NCI-H1930 (cell line): ENCODE measurements at places on chromosomes 12 and 14.

- no peak for DNase-seq
These were observed 39.1 kb downstream of the SLC8A3 start for GRCh38 chr14:70149596-70150165.

DNA sequence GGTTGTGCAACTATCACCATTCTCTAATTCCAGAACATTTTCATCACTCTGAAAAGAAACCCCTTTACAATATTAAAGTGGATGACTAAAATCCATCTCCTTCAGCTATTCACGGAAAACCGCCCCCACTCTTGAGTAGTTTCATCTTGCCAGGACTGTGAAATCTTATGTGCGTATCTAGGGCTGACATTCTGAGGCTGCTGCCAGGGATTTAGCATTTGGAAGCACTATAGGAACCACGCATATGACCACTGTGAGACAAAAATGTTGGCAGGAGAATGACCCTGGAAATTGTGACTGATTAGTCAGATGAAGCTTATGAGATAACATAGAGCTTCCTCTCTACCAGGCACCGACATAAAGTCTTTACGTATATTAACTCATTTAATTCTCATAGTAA, 305.2 kb upstream of the PDE3A start:
- no peak for DNase-seq

DNA sequence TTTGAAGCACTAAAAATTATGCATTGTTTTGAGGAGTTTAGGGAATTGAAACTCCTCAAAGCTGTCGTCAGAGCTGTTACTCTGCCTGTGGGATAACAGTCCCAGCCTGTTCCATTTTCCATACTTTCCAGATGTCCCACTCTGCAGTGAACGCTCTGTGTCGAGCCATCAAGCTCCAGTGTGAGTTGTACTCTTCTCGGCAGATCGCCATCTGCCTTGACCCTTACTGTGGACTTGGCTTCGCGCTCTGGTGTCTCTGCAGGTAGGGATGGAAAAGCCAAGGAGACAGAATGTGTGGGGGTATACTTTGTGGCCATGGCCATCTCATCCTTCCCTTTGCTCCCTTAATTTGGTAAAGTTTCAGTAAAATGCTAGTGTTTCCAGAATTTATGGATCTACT, 35.5 kb upstream of the ATF1 start:
- no peak for DNase-seq

DNA sequence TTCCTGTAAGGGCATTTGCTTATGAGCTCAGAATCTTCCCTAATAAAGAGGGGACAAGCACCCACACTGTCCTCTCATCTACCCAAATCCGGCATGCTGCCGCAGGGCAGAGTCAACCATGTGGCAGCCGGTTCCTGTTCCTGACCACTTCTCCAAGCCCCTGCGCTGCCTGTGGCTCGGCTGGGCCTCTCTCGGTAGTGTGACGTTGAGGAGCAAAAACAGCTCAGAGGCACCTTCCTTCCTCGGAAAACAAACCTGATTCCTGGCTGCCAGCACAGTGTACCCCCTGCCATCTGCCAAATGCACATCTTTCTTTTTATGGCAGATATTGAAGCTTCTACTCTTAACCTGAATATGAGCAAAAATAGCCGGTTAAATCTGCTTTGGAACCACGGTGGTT, 50.5 kb downstream of the CFAP251 start:
- DNase-seq: no peak

GRCh38 chr12:89621521-89621920, 87.1 kb downstream of the ATP2B1 start:
- DNase-seq: no peak

GRCh38 chr14:106207316-106207715, 680.9 kb downstream of the TMEM121 start:
- DNase-seq: no peak

DNA sequence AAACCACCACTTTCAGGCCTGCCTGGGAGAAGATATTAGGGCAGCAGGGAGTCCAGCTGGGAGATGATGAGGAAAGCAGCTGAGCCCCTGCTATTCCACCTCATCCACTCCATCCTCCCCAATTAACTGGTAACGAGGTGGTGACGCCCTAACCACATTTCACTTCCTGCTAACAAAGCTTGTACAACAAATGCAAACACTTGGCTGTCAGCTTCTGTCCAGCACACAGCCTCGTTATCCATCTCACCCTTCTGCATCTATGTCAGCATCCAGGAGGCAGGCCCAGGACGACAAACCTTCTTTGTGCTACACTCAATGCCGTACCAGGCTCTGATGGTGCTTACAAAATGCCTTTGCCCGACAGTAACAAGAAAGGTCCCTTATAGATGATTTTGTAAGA, 225.4 kb downstream of the APAF1 start:
- DNase-seq: no peak

DNA sequence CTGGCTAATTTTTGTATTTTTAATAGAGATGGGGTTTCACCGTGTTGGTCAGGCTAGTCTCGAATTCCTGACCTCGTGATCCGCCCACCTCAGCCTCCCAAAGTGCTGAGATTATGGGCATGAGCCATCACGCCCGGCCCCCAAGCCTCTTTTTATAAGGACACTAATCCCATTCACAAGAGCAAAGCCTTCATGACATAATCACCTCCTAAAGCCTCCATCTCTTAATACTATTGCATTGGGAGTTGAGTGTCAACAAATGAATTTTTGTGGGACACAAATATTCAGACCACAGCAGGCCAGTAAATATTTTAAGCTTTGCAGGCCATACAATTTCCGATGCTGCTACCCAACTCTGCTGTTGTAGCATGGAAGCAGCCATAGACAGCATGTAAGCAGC, 10.9 kb downstream of the RNF212B start:
- no peak for DNase-seq

DNA sequence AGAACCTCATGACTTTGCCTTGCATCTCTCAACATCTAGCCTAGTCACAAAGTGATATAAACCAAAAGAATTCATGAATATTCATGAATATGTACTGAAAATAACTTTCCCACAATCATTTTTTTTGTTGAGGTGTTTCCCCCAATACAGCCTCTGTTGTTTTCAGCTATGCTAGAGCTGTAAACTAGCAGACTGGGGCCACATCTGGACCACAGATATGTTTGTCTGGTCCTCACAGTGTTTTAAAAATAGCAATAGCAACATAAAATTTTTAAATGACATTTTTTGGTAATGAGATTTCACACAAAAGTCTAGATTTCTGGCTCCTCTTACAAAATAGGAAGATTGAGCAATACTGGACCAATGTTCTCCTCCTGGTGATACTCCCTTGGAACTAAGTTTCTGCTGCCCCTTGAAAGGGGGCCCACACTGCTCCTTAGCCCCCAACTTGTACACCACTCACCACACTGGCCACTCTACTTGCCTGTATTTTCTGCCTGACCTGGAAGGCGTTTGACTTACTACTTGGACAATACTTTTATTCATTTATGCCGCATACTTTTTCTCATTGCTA, 81.2 kb downstream of the BMP4 start:
- DNase-seq: no peak

DNA sequence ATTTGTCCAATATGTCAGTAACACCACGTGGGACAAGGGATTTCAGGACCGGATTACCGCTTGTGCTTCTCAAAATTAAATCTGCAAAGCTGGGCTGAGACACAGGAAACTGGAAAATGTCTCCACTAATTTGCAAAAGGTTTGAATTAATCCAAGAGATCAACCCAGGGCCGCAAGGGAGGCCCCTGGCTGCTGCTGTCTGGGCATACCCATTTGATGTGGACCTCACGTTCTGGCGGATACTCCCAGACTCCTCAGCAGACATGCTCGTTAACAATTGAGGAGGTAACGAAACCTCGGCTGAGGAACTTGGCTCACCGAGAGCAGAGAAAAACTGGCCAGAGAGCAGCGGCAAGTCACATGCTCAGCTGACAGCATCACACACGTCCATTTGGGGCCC, 180.6 kb downstream of the SLC15A4 start:
- DNase-seq: no peak

DNA sequence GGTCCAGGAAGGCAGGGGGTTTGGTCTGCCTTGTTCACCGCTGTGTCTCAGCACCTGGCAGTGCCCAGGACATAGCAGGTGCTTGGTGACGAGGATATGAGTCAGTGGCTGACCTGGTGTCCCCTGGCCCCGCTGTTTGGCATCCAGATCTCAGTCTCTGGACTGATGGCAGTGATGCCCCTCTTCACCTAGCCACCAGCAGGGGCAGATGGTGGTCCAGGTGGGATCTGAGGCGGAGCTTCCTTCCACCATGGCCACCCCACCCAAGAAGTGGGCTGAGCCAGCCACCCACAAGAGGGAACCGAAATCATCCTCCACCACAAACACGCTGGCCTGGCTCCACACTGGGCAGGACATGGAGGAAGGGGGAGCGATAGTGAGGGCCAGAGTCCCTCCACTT, 16.1 kb upstream of the SH2B3 start:
- DNase-seq: no peak

- peak; percentile 59 for DNase-seq
These were observed 37.0 kb upstream of the TMEM263 start for GRCh38 chr12:106918746-106919145.

GRCh38 chr14:49988080-49988990, 95.5 kb downstream of the ARF6 start:
- DNase-seq: no peak

DNA sequence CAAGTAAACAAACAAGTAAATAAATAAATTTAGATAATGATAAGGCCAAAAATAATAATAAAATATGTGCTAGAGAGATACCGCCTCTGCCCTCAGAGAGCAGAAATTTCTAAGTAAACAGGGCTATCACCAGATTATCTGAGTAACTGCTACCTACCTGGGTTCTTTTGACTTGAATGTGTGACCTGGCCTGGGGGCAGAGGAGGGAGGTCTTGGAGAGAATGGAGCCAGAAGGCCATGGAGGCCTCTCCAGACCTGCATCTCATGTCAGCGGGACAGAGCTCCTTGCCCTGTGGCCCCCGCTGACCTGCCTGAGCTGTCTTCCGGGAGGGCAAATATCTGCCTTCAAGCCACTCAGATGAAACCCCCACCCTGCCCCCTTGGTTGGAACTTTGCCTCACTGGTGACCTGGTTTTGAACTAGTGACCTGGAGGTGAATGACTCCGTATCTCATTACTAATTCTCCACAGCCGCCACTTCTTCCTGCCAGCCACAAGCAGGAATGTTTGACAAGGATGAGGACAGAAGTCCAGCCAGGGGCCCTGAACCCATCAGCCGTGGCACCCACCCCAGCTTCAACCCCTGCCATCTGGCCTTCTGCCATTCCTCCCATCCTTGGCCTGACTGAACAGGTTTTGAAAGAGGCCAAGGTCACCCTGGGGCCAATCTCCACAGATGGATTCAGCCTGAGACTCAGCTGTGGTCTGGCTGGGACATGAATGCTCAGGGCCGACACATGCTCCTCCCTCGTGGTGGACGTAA, 86.8 kb upstream of the PARP11 start:
- no peak for DNase-seq

GRCh38 chr14:90342327-90342726, 10.6 kb upstream of the NRDE2 start:
- no peak for DNase-seq

- DNase-seq: no peak
These were observed 20.0 kb downstream of the CKAP4 start for GRCh38 chr12:106227641-106228319.

- DNase-seq: no peak
These were observed 29.4 kb upstream of the ACTN1 start for GRCh38 chr14:69008421-69008884.

DNA sequence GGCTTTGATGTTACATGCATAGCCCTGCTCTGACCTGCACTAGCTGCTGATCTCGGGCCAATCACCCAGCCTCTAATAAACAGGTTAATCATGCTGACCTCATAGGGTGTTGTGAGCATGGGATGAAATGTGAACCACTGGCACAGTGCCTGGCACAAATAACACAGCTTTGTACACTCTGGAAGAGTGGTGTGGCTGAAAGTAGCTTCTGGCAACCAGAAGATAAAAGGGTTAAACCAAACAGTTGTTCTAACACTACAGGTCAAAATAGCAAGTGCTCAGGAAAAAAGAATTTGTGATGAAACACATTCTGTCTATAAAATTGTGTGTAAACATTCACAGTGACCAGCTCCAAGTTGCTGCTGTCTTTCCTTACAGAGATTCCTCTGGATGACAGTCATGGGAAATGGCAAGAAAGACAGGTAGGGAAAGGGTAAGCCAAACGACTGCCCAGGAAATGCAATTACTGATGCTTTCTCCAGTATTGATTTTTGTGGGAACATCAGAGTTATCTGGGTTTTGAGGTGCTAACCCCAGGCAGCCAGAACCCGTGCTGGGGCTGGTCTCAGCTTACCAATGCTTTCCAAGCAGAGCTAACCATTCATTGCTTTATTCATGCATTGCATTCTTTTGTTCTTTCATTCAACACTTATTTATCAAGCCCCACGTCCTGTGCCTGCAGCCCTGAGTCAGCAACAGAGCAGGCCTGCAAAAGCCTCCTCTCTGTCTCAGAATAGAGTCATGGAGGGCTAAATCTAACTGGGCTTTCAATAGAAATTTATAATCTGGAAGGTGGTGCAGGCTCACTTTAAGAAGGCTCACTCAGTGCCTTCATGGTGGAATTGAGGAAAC, 38.1 kb upstream of the CAPRIN2 start:
- no peak for DNase-seq

DNA sequence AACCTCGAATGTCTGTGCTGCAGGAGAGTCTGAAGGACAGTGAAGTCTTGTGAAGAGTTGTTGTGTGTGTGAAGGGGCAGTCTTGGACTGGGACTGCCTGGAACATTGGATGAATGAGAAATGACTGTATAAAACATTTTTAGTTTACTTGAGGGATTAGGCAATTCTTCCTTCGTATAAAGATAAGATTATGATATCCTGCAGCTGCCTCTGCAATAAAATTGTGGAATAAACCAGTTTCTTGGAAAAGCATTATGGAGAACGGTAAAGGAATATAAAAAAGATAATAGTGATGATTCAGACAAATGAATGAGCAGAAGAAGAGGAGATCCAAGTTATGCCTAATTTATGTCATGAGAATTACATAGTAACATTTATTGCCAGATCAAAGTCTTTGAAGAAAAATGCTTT, 30.9 kb upstream of the LUM start:
- no peak for DNase-seq

- DNase-seq: no peak
These were observed 73.7 kb downstream of the BBS10 start for GRCh38 chr12:76274420-76275083.

DNA sequence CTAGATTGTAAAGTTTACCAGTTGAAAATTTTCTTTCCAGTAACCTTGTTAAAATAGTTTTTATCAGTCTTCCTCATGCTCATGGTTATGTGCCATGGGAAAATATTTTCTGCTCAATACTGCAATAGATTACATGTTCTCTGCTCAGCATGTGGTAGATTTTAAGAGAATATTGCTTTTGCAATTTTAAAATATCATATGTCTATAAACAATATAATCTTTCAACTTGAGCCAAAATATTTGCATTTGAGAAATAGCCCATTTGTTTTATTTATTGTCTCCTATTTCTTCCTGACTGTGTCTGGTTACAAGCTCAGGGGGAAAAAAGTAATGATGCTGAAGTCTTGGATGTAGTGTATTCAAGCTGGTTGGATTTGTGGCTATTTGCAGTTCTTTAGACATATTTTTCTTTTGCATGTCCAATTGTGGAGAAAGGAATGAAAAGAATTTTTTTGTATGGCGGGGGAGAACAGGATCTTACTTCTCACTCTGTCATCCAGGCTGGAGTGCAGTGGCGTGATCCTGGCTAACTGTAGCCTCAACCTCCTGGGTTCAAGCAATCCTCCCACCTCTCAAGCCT, 342.6 kb upstream of the NAV3 start:
- no peak for DNase-seq
